ENCODE measurements at places on chromosomes 5 and 9.

DNA sequence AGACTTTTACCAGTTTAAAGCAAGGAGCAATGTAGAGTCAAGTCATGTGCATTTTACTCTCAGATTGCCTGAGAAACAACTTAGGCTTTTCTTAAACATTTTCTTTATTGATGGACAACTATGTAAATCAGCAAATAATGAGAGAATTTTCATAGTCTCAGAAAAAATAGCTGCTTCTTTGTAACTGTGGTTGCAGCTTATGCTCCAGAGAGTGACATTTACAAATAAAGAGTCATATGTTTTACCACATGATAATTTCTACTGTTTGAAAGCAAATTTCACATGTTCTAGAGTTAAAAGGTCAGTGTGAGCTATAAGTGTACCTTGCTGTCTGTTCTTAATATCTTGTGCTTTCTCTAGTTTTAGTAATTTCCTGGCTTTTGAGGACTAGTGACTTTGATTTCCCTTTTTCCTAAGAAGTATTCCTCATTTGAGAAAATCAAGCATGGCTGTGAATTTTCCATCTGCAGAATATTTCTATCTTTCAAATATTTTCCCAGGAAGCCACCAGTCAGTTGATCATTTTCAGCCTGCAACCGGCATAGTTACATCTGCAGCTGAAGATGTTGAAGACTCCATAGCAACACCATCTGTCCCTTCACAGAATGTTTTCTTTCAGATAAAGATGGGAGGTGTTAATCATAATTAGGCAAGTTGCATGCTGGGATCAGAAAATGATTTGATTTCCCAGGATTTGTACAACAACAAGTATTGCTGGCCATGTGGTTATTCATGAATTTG, 229.9 kb downstream of the SGCD start:
- DNase-seq: no peak

- no peak for DNase-seq
Measured at GRCh38 chr9:83208065-83208850, 145.3 kb upstream of the RASEF start.

GRCh38 chr5:154520861-154521453, 42.9 kb upstream of the HAND1 start:
- no peak for DNase-seq

GRCh38 chr9:115743709-115744605, 409.6 kb upstream of the PAPPA start:
- DNase-seq: no peak

DNA sequence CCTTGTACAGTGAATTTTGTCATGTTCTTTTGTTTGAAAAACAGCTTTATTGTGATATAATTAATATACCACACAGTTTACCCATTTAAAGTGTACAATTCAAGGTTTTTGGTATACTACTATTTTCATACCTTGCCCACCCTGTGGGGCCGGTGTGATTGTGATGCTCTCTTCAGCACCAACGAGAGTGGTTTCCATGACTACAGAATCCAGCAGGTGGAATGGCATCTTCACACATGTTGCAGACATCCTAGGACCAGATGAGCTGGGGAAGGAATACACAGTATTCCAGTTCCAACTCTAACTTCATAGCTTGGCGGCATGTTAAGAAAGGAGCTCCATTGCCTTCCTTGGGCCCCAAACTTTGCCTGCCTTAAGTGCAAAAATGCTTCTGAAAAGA, 7.7 kb upstream of the GPR151 start:
- no peak for DNase-seq

GRCh38 chr9:108812396-108813025, 43.3 kb downstream of the ACTL7B start:
- no peak for DNase-seq
